ENCODE measurements at places on chromosomes 1 and 21.

DNA sequence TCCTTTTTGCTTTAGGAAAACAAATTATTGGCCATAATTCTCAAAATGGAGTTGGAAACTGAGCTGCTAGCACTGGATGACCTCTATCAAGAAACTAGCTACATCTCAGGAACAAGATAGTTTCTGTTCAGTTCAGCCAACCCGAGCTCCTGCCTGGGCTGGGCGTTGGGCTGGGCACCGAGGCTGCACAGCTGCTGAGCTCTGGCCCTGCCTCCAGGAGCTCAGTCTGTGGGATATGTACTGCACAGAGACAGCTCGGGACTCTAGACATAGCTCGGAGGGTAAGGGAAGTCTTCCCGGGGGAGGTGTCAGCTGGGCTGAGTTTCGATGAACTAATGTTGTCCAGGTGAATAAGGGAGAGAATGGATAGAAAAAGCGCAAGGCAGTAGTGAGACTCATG is 24.5 kb upstream of the SLC1A7 start:
- DNase-seq = no peak

DNA sequence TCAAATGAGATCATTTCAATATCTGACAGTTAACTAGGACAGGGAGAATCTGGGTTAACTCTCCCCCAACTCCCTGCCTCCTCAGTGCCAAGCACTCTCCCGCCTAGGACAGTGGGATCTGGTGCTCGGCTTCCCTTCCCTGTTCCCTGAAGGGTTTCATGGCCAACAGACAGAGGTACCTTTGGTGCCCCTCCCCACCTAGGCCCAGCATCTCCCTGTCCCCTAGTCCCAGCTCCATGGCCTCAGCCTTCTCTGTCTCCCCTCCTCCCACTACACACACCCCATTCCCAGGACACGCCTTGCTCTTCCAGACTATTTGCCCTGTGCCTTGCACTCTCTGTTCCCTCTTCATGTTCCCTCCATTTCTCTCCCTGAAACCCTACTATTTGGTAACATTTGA is 77.1 kb downstream of the CD247 start:
- DNase-seq = no peak

- no peak for DNase-seq
Measured at GRCh38 chr1:85259912-85260274, 431 bp upstream of the C1orf52 start.

DNA sequence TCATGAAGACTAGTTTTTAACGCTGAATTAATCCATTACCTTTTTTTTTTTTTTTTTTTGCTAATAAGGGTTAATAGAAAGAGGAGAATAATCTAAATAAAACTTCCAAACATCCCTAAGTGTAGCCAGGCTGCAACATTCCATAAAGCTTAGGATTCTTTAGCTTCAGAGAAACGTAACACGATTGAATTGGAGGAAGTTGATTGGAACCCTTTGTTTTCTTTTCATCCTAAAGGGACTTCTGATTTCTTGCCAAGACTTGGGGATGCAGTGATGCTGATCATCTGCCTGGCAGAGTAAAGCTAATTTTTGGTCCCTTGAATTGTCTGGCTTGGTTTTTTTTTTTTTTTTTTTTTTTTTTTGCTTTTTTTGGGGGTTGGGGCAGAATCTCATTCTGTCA is 142.9 kb downstream of the VPS13D start:
- DNase-seq = no peak

DNA sequence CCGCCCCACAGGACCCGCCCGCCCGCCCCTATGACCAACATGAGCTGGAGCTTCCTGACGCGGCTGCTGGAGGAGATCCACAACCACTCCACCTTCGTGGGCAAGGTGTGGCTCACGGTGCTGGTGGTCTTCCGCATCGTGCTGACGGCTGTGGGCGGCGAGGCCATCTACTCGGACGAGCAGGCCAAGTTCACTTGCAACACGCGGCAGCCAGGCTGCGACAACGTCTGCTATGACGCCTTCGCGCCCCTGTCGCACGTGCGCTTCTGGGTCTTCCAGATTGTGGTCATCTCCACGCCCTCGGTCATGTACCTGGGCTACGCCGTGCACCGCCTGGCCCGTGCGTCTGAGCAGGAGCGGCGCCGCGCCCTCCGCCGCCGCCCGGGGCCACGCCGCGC is 7.9 kb upstream of the IBA57 start:
- DNase-seq = no peak

DNA sequence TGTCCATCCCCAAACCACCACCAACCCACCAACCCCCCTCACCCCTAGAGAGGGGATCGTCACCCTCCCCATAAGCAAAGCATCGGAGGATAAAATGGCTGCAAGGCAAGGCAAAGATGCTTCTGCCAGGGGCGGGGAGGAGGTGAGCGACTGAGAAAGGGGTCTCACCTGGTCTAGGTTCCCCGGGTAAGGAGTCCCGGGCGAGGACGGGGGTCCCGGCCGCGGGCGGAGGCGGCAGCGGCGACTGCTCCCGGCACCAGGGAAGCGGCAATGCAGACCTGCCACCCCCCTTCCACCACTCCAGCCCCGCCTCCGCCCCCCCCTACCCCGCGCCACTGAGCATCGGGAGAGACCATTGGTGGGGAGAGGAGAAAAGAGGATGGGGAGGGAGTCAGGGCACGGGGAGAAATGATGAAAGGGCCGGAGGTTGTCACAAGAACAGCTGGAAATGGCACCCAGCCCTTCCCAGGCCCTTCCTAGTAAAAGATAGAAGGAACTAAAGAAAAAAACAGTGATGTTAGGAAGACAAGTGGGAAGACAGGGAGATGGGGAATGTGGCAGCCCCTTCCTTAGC is at the start of gene SV2A:
SV2A (minus strand) TSS at position 274 of the 574 bp plus-strand sequence. CDS start 4,004 bp downstream, outside the sequence.
- DNase-seq = peak; percentile 47

- no peak for DNase-seq
Measured at GRCh38 chr1:52474807-52475206, 70.4 kb downstream of the PRPF38A start.

GRCh38 chr1:245957427-245957826 is 549.7 kb downstream of the SMYD3 start:
- no peak for DNase-seq

- no peak for DNase-seq
Measured at GRCh38 chr21:37045149-37045548, 27.7 kb downstream of the PIGP start.

DNA sequence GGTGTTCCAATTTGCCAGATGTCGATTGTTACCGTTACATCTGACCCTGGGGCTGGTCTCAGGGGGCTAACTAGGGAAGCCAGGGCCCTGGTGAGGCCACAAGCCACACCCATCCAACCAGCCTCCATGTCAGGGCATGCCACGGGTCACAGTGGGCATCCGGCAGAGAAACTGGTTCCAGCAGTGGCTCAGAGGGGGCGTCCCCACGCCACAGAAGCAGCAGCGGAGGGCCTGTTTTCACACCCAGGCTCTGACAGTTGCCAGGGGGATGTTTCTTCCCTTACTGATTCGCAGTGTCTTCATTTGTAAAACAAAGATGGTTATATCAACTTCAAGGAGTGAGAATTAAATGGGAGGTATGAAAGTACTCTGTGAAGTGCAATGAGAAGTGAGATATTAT is 75.0 kb upstream of the COX20 start:
- no peak for DNase-seq

DNA sequence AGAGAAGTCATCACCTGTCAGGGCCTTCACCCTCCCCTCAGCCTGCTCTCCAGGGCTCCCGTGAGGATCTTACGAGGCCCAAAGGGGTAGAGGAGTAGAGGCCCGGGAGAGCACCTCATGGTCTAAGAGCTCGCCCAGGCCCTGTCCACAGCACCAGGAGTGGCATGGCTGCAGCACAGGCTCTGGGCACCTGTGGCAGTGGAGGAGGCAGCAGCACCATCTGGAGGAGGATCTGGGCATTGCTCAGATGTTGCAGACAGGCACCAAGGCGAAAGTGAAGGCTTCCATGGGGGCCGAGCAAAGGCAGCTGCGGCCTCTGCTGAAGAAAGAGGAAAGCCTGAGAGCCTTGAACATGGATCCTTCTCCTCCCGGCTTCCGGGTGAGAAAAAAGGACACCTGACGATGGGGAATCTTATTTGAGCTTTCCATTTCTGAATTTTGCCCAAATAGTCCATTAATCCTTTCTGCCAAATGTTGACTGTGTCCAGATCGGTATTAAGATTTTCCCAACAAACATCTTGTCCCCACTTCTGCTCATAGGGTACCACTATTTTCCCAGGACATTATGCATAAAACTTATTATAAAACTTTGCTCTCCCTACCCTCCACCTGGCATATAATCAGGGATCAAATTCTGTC is 604.7 kb downstream of the PTPRC start:
- DNase-seq = no peak

GRCh38 chr1:206593351-206593925 is 18.8 kb downstream of the EIF2D start:
- no peak for DNase-seq

GRCh38 chr1:74412244-74412643 is 100.2 kb downstream of the LRRC53 start:
- no peak for DNase-seq

GRCh38 chr1:2990376-2991115 is 30.7 kb upstream of the ACTRT2 start:
- no peak for DNase-seq

DNA sequence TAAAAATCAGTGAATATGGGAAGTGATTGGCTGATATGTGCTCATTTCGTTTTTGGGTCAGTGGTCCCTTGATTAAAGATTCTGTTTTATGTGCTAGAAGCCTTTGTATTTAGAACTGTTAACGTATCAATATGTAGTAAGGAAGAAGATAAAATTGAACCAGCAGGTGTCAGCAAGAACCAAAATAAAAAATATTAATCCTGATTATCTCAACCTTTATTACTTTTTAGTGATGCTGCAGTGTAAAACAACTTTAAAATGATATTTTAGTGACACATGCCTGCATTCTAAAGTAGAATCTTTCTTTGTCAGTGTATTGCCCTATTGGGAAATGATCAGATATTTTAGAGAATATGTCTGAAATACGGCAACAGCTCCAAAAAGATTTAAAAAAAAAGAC is 49.5 kb downstream of the NEK7 start:
- no peak for DNase-seq

- DNase-seq = no peak
Measured at GRCh38 chr1:89516055-89516454, 8.6 kb upstream of the LRRC8B start.

- no peak for DNase-seq
Measured at GRCh38 chr1:117770981-117771531, 158.4 kb downstream of the GDAP2 start.

DNA sequence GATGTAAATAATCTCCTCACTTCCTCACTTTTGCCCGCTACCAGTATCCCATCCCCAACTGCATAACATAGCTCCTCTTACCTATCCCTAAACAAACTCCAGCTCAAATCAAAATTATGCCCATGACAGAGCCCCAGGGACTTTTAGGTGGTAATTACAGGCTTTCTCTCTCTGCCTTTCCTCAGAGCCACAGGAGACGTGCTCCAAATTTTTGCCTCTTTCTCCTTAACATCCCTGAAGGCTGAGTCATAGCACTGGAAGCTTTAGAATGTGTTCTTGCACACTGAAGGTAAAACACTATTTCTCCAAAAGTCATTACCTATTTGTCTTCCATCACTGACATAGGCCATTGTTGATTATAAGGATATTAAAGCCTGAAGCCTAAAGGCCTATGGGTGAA is 263.5 kb upstream of the PLD5 start:
- DNase-seq = no peak

DNA sequence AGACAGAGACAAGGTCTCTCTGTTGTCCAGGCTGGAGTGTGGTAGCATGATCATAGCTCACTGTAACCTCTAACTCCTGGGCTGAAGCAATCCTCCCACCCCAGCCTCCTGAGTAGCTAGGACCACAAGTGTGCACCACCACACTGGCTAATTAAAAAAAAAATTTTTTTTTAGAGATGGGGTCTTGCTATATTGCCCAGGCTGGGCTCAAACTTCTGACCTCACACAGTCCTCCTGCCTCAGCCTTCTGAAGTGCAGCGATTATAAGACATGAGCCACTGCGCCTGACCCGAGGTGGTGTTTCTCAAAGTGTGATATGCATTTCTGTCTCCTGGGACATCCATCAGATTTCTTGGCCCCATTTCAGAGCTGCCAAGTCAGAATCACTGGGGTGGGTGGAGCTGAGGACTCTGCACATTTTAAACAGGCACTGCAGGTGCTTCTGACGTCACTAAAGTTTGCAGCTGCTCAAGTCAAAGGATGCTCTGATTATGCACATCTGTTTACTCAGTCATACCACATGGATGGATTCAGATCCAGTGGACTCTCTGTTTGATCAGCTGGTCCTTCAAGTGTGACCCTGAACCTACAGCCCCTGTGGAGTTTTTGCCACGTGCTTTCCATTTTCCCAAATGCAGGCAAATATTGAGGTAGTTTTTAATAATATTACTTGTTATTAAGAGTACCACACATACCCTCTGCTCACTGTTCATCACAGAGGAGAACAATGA is 21.4 kb downstream of the TGFB2 start:
- DNase-seq = no peak

- DNase-seq = no peak
Measured at GRCh38 chr1:182587666-182588499, 1.2 kb downstream of the RNASEL start.

DNA sequence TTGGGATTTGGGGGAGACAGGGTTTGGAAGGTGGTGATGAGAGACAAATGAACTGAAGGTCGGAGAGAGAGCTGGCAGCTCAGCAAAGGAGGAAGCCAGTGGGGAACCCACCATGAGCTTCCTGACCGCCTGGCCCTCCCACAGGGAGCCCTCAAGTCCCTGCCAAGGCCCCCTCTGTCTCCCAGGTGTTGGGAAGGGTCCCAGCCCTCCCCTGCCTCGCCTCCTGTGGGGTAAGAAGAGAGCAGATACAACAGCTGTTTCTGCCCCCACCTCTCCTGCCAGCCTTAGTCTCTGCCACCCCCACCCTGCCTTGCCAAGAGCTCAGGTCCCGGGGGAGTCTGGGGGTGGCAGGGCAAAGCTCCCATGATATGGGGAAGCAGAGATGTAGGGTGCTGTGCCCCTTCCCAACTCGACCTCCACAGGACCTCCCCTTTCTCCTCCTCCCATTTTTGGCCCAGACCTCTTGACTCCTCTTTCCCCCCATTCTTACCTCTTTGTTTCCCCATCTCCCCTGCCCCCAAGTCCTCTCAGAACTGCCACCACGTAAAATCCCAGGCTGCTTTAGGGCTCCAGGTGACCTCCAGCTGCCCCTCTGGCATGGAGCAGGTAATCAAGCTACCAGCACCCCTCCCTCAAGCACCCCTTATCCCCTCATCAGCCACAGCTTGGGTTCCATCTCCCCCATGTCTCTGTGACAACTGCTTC is 556 bp downstream of the S100A1 start:
- peak; percentile 17 for DNase-seq

DNA sequence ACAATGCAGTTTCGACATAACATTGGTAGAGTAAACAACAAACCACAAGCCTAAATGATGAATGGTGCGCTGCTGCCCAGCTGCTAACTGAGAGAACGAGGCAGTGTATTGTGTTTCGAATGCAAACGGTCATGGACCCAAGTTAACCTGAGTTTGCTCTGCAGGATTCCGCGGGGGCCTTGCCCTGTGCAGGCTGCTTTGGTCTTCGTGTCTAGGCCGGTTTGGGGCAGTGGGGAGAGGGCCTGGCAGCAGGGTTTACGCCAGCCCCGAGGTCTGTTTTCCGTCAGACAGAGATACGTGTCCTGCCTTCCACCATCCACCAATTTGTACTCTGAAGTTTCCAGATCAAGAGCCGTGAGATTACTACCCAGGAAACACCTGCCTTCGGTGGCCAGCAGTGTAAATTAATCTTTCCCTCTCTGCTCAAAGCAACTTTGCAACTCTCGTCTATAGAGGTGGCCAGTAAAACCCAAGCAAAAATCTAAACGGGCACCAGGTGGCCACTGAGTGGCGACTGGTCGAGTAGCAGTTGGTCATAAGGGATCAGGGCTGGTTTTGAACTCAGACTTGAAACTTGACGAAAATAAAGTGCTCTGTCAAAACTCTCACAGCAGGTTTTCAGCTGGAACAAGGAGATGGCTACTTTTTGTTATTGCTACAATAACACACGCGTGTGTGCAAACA is 6.3 kb upstream of the PRDM15 start:
- no peak for DNase-seq

All from DMS 273 treated with DMSO at 0.1 percent for 48 hours (cell line).